ENCODE measurements at places on chromosomes 1 and 21.

- DNase-seq, result no peak
Observed at GRCh38 chr1:1225238-1225845, 6.5 kb downstream of the SDF4 start.

DNA sequence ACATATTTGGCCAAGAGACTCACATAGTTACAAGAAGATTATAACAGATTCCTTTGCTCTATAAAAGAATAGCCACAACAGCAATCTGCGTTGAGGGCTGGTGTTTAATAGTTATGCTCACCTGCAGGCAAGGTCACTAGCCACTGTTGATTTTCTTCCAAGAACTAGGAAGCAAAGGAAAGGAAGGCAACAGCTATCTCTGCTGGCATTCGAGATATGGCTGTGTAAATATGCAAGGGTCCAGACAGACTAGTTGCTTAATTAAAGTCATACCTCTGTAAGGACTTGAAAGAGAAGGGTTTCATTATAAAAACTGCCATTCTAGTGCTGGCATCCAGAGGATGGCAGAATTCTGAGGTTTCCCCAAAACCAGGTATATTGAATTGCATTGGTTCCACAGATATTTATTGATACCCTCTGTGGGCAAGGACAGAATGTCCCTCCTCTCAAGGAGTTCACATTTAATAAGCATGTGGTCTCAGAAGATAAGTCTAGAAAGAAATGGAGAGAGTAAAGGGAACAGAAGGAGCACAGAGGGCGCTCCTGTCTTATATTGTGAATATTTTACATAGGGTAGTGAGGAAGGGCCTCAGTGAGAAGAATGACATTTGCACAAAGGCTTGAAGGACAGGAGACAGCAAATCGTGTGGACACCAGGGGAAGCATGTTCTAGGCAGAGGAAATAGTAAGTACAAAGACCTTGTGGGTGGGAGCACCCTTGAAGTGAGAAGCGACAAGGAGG lies 23.6 kb upstream of the PLEKHA6 start:
- no peak for DNase-seq

- DNase-seq, result no peak
Observed at GRCh38 chr1:231519166-231519565, 9.3 kb upstream of the TSNAX start.

DNA sequence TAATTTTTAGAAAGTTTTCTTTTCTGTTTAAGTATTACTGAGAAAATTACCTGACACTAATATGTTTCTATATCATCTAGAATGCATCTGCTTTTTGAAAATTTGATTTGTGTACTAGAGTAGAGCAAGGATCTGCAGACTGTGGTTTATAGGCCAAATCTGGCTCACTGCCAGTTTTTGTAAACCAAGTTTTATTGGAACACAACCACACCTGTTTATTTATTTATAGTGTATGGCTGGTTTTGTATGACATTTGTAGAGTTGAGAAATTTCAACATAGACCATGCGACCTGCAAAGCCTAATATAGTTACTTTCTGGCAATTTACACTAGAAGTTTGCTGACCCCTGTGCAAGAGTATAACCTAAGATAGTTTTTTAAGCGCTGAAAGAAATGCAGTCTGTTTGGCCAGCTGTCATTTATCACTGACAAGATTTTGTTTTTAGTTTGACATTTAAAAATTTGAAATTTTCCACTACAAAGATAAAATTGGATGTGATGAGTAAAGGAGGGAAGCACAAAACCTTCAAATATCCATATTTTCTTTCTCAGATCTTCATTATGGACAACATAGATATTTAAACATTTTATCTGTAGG lies 36.1 kb upstream of the CACYBP start:
- DNase-seq, result no peak

- DNase-seq, result no peak
Observed at GRCh38 chr1:229913489-229913888, 153.5 kb upstream of the GALNT2 start.

DNA sequence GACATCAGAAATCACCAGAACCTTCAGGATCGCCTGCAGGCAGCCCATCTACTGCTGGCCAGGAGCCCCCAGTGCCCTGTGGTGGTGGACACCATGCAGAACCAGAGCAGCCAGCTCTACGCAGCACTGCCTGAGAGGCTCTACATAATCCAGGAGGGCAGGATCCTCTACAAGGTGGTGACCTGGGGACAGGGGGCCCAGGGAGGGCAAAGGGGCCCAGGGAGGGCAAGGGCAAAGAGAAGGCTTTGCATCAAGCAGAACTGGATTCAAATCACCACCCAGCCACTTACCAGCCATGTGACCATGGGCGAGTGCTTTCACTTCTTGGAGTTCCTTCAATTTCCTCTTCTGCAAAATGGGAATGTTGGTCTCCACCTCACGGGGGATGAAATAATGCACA lies 12.1 kb downstream of the DIO1 start:
- DNase-seq, result no peak

DNA sequence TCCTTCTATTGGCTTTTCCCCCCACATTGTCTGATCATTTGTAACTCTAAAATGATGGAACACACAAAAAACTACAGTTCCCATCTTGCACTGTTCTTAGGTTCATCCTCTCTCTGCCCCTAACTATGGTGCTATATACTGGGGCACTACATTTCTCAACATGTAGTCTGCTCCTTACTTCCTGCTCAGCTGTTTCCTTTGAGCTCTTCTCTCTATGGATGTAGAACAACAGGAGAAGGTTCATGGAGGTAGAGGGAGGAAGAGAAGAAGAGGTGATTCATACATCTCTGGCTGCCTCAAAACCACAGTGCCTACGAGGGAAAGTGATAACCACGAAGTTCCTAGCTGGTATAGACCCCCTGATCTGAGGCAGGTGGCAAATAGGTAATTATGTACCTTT lies 7.0 kb upstream of the C1orf146 start:
- DNase-seq, result no peak

DNA sequence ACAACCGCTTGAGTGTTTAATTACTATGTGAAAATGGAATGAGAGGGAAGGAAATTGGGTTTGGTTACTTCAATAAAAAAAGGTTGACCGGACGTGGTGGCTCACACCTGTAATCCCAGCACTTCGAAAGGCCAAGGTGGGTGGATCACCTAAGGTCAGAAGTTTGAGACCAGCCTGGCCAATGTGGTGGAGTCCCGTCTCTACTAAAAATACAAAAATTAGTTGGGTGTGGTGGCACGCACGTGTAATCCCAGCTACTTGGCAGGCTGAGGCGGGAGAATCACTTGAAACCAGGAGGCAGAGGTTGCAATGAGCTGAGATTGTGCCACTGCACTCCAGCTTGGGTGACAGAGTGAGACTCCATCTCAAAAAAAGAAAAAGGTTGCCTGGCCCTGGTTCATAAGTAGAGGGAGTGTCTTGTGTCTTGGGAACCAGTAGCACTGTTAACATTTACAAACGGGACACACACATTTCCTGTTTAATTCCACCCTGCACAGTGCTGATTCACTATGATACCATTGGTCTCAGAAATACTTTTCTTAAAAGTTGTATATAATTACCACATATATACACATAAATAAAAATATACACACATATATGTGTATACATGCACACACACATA lies 27.6 kb upstream of the CLDN14 start:
- DNase-seq, result no peak

GRCh38 chr1:75338616-75339483 lies 204.7 kb downstream of the LHX8 start:
- DNase-seq, result no peak
